ENCODE measurements at places on chromosomes 16 and 17.
A peak's percentile ranks its signal among the peaks of the same experiment; 100 is the strongest.

DNA sequence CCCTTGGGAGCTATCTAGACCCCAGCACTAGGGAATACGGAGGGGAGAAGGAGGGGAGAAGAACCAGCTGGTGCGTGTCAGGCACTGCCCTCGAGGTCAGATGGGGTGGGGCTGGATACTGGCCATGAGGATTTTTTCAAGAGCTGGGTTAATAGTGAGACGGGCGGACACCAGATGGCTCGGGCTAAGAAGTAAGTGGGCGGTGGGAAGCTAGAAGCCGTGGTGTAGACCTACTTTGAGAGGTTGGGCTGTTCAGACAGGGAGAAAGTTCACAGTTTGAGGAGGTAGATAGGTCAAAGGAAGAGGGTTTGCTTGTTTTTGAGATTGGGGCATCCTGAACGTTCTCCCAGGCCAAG lies 303.8 kb downstream of the SEC14L1 start:
- DNase-seq: no peak

- DNase-seq: no peak
Measured at GRCh38 chr17:80431246-80432195, 16.6 kb downstream of the ENDOV start.

DNA sequence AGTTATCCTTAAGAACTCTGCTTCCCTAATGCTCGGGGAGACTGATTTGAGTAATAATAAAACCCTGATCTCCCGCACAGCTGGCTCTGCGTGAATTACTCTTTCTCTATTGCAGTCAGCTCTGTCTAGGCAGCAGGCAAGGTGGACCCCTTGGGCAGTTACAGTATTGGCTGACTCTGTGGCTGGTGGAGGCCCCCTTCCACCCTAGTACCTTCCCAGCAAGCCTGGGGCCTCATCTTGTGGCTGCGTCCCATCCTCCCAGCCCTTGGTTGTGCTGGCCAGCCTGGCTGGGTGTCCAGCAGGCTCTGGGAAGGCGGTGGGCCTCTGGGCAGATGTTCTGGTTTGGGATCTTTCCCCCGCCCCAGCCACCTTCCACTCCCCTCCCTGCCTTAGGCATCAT lies 44.5 kb downstream of the CFAP20 start:
- DNase-seq: no peak

DNA sequence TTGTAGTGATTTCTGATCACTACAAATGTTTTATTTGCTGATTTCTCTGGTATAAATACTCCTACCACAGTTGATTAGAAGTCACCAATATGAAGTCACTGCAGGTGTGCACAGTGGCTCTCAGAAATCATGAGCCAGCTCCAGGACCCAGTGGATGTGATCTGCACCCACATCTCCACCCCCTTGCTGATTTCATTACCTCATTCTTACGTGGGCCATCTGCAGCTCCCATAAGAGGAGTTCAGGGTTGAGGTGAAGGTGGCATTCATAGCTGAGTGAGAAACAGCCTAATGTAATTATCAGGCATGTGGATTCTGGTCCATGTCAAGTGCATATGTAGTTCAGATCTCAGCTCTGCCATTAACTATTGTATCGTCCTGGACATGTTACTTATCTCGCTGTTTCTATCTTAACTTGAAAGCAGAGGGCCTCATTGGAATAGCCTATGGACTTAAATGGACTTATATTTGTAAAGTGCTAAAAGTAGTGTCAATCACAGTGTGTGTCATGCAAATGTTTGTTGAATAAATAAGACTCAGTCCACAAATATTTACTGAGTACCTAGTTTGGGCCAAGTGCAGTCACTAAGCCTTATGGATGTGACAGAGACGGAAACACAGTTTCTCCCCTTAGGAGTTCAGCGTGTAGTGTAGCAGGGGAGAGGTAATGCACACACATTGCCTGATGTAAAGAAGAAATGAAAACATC lies 40.7 kb upstream of the ZKSCAN2 start:
- DNase-seq: no peak

GRCh38 chr16:27225536-27226360 lies 22.4 kb downstream of the KDM8 start:
- DNase-seq: no peak

DNA sequence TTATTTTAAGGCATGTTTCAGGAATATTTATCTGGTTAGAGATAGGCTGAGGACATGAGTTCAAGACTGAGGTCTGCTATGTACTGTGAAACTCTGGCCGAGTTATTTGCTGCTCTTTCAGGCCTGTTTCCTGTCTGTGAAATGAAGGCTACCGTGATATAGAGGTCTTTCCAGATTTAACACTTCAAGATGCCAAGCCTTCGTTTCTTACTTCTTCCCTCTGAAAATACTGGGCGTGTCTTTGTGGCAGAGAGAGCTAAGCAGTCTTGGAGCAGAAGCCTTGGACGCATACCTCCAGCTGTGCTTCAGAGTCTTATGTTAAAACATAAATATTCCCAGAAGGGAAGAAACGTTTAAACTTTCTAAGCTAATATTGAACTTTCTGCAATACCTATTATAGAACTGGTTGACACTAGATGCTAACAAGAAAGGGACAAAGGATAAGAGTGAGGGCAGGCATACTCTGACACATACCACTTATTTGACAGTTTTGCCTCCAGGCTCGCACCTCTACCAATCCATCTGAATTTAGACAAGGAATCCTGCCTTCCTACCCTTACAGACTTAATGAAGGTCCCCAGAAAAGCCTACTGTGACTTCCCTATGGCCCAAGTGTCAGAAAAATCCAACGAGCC lies 17.5 kb downstream of the WIPI1 start:
- DNase-seq: no peak

GRCh38 chr16:85699628-85700027 lies 10.9 kb upstream of the GINS2 start:
- no peak for DNase-seq

GRCh38 chr17:75738218-75738802 lies 17.1 kb downstream of the ITGB4 start:
- DNase-seq: no peak

GRCh38 chr16:81551151-81551808 lies 106.7 kb downstream of the CMIP start:
- DNase-seq: no peak

- DNase-seq: no peak
Measured at GRCh38 chr16:76668207-76668725, 391.1 kb downstream of the CNTNAP4 start.

GRCh38 chr17:42294469-42295398 lies 6.4 kb downstream of the STAT5A start:
- no peak for DNase-seq

DNA sequence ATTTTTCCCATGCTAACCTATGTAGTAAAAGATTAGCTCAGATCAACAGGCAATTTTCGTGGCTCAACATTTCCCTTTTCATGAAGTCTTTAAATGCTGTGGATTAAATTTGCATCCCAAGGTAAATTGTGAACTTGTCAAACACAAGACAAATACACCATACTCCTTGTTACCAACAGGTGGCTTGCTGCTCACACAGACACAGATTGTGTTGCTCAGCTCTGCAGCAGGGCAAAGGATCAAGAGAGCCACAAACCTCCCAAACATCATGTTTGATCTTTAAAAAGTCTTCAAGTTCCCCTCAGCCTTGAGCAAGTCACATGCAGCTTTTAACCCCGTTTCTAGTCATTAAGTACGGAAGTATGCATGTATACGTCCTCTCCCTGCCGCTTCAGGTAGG lies 119.6 kb upstream of the CNTNAP4 start:
- DNase-seq: no peak

GRCh38 chr16:80280557-80280956 lies 260.2 kb upstream of the DYNLRB2 start:
- no peak for DNase-seq

GRCh38 chr16:85570735-85571562 lies 42.2 kb upstream of the GSE1 start:
- DNase-seq: no peak

DNA sequence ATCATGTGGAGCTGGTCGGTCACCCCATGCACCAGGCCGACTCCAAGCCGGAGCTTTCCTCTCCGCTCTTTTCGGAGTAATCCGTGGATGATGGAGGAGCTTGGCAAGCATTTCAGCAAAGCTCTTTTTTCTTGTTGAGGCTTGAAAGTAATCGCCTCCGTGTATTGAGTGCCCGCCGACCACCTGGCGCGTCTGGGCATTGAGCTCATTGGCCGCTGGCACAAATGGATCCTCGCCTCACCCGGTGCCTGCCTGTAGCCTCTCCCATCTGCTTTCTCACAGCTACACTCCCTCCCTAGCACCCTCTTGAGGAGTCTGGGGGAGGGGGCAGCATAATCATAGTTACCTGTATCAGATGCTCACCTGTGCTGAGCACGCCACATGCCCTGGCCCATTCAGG lies 148.9 kb downstream of the CMIP start:
- DNase-seq: no peak

DNA sequence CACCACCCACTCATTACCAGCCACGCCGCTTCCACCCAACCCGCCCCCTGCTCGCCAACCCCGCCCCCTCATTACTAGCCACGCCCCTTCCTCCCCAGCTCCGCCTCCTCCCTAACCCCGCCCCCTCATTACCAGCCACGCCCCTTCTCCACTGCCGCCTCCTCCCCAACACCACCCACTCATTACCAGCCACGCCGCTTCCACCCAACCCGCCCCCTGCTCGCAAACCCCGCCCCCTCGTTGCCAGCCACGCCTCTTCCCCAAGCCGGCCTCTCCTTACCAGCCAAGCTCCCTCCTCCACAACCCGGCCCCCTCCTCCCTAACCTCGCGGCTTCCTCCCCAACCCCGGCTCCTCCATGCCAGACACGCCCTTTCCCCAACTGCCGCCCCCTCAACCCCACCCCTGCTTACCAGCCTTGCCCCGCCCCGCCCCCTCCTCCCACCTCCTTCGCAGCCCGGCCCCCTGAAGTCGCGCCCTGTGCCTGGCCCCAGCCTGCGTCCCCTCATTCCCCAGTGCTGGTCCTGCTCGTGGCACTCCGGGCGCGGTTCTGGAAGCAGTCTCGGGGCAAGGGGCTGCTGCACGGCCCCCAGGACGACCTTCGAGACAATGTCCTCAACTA lies 7.3 kb downstream of the SLC22A31 start:
- no peak for DNase-seq

DNA sequence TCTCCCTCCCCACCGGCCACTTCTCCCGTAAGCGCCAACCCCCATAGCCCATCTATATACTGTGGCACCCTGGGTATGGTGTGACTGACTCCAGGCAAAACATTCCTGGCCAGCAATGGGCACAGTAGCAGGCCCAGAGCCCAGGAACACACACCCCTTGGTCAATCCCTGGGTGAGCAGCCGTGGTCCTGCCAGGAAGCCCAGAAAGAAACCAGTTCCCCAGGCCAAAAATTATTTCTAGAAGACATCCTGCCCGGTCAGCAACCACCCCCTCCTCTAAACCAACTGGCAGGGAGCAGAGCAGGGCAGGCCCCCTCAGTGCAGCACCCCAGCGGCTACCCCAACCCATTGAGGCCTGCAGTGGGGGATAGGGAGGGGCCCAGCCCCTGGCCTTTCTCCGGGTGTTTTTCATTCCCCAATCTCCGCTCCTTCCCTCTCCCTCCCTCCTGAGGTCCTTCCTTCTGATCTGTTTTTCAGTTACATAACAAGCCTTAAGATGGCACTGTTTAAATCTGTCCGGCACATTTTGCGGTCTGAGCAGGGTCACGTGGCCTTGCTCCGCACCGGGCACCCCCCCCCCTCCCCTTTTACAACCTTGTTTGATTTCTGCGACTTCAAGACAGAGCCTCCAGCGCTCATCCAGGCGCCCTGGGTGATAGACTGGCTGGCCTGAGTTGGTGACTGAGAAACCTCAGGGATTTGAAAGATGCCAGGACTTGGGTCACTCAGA lies 2.0 kb downstream of the NPTX1 start:
- no peak for DNase-seq

DNA sequence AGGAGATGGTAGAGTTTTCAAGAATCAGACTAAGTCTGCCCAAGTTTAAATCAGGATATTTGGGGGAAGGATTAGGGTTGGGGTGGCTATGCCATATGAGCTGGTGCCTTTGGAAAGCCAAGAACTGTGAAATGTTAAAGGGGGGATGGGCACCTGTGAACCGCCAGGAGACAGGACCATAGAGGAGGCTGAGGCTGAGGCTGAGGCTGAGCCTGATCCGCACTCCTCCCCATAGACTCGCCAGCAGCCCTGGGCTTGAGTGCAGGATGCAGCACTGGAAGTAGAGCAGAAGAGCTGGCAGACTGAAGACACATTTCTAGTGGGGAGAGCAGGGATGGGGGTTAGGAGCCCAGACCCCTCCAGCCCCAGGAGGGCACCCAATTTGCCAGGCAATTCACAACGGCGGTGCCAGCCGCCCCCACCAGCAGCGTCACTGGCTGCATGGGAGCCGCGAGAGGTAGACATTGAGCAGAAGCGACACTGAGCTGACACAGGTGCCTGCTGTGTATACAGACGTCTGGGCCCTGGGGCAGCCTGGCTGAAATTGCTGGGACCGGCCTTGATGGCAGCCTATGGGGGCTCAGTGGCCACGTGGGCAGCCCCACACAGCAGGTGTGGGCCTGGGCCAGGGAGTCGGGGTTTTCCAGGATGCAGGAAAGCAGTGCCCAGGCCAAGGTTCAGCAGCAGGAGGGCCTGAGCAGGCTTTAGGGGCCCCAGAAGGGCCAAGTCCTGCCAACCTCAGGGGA lies 9.2 kb downstream of the PIMREG start:
- no peak for DNase-seq

DNA sequence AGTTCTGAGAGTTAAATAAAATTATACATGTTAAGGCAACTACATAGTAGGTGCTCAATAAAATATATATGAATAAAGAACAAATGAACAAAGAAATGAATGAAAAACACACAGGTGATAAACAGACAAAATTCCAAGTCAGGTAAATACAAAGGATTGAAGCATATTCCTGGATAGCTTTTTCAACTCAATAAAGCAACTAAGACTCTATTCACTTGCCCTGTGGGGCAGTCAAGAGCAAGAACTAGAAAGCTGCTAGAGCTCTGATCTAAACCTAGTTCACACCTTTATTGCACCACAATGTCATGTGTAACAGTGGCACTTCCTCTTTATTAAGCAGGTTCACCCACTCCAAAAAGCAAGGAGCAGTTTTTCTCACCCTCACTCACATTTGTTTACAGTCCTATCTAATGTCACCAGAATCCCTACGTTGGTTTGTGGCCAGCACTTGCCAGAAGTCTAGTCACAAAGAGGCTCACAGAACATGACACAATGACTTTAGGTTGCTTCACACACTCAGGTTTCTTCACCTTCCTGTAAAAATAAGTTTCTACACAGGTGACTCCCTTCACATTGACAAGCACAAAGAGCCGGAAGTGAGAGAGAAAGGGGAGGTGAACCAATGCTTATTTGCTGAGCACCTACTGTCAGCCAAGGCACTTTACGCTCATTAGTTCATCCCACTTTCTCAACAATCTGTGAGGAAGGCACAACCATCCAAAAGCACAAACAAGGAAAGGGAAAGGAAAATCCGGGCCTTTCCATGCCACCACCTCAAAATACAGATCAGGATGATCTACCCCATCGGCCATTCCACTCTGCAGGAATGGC lies 70.8 kb downstream of the XPO6 start:
- DNase-seq: peak; percentile 47

GRCh38 chr17:66791347-66791746 lies 43.6 kb upstream of the CACNG5 start:
- DNase-seq: no peak

- DNase-seq: no peak
Measured at GRCh38 chr16:86466696-86467406, 43.5 kb upstream of the FOXF1 start.

GRCh38 chr17:43591779-43592562 lies 45.8 kb upstream of the ETV4 start:
- DNase-seq: no peak

Data from T-helper 9 cell (primary cell).